T-helper 17 cell (primary cell): ENCODE measurements at places on chromosomes 2 and 18.

GRCh38 chr18:3345885-3346284 lies 84.0 kb downstream of the MYL12B start:
- DNase-seq, result no peak

GRCh38 chr2:69348781-69349180 lies 38.2 kb downstream of the GFPT1 start:
- no peak for DNase-seq

- no peak for DNase-seq
These were observed 2.3 kb downstream of the KCNE4 start for GRCh38 chr2:223054193-223054781.

- no peak for DNase-seq
These were observed 6.5 kb downstream of the WIPF1 start for GRCh38 chr2:174590928-174591648.

DNA sequence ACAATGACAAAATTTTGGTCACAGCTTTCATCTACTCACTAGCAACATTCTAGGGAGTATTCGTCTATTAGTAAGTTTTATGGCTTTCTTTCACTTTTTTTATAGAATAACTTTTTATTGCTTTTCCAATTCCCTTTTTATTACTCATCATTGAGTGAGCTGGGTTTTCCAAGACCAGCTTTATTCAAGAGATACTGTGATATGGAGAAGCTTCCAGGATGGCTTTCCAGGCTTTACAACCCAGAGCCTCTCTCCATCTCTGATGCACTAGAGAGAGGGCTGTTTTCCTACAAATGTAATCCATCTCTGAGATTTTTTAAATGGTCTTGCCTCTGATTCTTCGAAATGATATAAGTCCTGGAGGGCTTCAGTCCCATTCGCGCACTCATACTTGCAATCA lies 118.3 kb downstream of the LDLRAD4 start:
- no peak for DNase-seq

DNA sequence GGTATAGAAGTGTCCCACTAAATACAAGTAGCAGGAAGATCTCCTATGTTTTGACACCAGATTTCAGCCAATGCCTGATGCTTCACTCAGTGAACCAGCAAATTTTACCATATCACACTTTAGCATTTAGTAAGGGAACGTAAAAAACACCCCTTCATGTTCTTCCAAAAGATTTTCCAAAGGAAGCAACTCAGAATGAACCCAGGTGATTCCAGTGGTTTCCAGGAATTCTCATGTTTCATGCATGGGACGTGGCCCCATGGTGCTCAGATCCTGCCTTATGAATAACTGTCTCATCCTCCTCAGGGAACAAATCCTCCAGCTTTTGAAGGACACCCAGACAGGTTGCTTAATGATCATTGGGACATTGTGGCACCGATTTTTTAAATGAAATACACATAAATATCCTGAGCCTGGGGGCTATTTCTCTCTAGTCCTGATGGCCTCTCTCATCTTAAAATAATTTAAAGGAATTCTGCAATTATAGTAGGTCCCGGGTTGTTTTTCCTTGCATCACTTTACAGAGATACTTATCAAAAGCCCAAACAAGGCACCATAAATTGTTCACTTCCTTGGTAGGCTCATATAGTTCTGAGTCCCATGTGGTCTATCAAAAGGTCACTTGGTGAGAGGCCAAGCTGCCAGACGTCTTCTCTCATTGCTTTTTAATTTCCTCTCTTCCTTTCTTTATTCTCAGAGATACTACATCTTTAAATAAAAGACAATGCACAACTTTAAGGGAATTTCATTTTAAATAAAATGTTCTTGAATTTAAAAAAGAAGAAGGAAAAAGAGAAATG lies 261.0 kb downstream of the ZNF516 start:
- DNase-seq, result no peak

- DNase-seq, result no peak
These were observed 61.2 kb downstream of the MOGAT1 start for GRCh38 chr2:222732489-222733178.

DNA sequence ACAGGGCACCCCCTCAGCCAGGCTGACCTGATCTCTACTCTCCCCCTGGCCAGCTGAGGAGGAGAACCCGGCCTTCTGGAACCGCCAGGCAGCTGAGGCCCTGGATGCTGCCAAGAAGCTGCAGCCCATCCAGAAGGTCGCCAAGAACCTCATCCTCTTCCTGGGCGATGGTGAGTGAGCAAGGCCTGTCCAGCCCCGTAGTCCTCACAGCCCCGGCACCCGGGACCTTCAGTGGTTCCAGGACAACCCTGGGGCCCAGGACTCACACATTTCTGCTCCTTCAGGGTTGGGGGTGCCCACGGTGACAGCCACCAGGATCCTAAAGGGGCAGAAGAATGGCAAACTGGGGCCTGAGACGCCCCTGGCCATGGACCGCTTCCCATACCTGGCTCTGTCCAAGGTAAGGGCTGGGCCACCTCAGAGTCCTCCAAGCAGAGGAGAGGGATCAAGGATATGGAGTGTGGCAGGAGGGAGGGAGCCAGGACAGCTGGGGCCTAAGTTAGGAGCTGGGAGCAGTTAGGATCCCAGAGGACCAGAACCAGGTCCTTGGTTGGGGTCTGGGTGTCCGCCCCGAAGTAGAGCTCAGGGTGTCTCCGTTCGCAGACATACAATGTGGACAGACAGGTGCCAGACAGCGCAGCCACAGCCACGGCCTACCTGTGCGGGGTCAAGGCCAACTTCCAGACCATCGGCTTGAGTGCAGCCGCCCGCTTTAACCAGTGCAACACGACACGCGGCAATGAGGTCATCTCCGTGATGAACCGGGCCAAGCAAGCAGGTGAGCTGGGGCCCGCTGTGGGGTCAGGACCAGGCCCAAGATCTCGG lies 555 bp downstream of the ALPI start:
- no peak for DNase-seq

DNA sequence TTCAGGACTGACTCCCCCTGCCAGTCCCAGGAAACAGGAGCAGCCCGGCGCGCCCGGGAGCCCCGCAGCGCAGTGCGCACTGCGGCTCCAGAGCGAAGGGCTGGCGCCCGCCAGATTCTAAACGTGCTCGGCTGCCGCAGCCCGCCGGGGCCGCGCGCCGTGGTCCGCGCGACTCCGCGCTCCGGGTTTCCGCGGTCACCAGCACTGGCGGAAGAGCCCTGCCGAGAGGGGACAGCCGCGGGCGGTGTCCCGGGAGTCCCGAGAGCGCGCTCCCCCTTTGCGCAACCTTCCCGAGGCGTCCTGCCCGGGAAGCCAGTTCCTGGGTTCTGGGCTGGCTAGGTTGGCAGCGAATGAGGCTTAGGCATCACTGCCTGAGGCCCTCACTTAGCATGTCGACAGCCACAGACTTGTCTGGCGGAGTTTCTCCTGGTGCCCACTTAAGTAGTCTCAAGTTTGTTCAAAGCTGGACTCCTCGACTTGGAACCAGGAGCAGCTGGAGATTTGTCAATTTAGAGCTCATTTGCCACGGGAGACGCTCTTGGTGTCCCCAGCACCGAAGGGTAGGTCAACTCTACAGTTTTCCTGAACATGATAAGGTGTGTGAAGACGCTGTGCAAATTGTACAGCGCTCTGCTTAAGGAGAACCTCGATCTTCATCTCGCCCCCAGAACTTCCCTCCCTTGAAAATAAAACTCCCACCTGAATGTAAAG lies 1.5 kb upstream of the VSNL1 start:
- no peak for DNase-seq

- peak; percentile 74 for DNase-seq
These were observed 22.0 kb downstream of the SMAD7 start for GRCh38 chr18:48928787-48929186.

- no peak for DNase-seq
These were observed 6.9 kb downstream of the MBD5 start for GRCh38 chr2:148027822-148028221.

DNA sequence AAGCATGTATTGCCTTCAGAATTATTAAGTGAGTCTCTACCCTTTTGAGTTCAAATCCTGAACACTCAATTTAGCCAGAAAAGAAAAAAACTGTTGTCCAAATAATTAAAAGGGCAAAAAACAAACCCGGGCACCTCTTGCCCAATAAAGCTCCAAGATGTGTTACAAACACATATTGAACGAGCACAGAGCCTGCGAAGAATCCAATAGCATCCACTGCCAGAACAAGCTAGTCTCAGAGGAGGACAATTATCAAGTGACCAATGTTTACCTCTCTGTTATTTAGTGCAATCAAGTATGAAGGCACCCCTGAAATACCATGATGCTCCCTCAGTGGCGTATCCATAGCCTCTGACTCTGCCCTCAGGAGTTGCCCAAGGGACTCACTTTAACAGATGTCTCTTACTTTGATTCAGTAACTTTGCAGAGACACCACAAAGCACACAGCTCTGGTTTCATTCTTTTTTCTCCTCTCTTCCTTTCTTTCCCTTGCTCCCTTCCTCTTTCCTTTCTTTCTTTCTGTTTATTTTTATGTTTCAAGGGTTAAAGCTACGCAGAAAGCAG lies 93.5 kb upstream of the SPATS2L start:
- no peak for DNase-seq

DNA sequence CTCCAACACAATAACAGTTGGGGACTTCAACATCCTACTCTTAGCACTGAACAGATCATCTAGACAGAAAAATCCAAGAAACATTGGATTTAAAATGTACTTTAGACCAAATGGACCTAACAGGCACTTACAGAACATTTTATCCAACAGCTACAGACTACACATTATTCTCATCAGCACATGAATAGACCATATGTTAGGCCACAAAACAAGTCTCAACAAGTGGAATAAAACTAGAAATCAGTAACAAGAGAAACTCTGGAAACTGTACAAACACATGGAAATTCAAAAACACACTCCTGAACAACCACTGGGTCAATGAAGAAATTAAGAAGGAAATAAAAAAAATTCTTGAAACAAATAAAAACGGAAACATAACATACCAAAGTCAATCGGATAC lies 117.5 kb downstream of the ACVR1 start:
- DNase-seq, result no peak

DNA sequence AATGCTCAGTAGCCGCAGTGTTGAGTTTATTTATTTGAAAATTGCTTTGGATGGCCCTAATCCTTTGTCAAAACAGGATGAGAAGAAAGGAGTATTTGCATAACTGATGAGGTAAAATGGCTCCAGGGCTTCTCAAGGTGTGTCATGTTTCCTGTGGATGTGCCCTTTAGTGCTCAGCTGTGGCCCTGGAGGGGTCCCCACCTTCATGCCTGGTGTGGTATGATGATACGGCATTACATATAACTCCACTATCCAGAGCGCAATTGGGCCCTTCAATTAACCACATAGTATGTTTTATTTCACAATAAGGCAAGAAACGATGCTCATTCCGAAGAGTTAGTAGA lies 39.8 kb upstream of the TMEM178A start:
- DNase-seq, result no peak

GRCh38 chr2:72678024-72678423 lies 147.8 kb downstream of the EXOC6B start:
- no peak for DNase-seq

GRCh38 chr2:102061962-102062795 lies 70.4 kb downstream of the IL1R2 start:
- no peak for DNase-seq

GRCh38 chr2:65465124-65465523 lies 32.7 kb upstream of the SPRED2 start:
- no peak for DNase-seq

GRCh38 chr2:38323623-38324022 lies 53.5 kb downstream of the ATL2 start:
- no peak for DNase-seq

DNA sequence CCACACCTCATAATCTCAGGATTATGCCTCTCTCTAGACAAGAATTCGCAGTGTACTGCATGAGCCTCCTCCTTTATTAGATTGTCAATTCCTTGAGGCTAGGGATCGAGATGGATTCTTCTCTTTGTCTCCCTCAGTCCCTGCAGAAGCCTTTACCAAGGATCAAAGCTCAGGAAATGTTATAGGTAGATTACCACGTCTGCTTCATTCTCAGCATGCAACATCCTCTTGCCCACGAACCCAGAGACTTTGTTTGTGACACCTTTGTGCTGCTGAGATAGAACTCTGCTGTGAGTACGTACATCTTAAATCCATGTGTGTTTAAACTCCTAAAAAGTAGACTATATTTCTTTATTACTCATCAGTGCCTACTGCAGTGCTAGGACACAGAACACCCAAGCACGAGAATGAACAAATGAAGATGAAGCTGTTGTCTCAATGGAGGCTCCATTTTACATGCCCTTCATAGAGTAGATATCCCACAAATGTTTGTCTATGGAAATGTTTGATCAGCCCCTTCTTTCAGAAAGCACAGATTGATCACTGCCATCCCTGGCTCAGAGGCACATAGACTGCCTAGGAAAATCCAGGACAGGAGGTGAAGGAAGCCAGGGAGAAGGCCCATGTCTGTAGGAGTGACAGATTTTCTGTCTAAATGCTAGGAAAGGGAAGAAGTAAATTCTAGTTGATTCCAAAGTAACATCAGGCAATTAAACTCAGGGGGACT lies 98.8 kb upstream of the KLHL29 start:
- no peak for DNase-seq

GRCh38 chr2:46294176-46294836 lies 2.9 kb upstream of the EPAS1 start:
- DNase-seq, result no peak

DNA sequence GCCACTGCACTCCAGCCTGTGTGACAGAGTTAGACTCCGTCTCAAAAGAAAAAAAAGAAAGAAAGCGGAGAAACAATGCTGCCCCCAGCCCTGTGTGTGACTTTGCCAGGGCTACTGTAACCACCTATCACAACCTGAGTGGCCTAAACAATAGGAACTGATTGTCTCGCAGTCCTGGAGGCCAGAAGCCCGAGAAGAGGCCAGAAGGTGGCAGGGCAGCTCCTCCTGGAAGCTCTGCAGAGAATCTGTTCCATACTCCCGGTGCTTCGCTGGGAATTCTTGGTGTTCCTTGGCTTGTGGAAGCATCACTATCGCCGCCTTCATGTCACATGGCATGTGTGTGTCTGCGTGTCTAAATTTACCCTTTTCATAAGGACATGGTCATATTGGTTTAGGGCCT lies 14.4 kb upstream of the RAB17 start:
- no peak for DNase-seq

GRCh38 chr2:225454412-225454811 lies 54.9 kb downstream of the NYAP2 start:
- no peak for DNase-seq

- DNase-seq, result no peak
These were observed 125.3 kb upstream of the ZEB2 start for GRCh38 chr2:144645083-144645778.

GRCh38 chr2:170235860-170236679 lies 58.1 kb downstream of the MYO3B start:
- DNase-seq, result no peak

- no peak for DNase-seq
These were observed 117.3 kb upstream of the SEC11C start for GRCh38 chr18:59022167-59022945.
